ENCODE measurements at places on chromosomes 12 and 14.

DNA sequence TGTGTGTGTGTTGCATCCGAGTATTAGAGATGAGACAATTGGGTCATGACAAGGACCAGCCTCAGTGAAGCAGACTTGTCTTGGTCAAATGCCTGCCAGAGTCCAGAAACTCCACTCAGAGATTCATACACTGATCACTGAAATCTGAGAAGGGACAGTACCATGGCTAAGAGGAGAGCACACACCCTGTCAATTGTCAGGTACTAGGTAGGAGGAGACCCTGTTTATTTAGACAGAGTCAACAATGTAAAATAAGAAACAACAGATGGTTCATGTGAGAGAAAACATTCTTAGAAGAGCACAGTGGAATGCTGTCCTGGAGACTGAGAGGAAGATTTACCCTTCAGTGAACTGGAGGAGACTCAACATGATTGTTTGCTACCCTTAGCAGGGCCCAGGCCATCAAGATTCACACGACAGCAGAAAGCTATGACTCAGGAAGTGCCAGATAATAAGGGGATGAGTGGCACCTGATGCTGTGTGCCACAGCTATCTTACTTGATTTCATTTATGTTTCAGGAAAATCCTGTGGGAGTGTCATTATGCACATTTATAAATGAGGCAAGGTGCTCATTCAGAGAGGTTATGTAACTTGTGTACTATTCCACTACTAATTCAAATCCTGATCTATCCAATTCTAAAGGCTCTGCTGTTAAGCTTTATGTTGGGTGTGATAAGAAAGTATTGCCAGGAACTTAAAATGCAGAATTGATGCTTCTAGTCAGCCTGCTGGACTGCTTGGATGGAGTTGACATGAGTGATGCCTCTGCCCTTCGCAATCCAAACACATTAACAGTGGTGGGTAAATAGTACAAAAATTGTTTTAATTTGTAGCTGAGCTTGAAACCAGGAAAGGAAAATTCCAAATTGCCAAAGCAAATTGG lies 136.6 kb upstream of the NEDD1 start:
- no peak for DNase-seq

DNA sequence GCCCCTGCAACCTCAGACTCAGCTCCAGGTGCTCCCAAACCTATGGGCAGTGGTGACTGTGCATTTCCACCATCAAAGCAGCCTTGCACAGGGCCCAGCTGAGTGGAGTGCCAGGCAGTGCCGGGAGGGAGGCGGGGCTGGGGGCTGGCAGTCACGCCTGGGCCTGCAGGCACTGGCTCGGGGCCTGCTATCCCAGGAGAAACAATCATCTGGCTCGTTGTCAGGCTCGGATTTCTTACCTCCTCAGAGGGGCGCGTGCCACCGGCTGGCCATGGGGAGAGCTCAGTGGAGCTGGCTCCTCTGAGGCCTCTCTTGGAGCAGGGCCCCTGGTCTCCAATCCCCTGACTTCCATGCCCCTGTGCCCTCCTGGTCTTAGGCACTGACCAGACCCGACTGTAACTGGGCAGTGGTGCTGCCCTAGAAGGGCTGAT lies 20.2 kb upstream of the PPP1R13B start:
- DNase-seq = no peak

DNA sequence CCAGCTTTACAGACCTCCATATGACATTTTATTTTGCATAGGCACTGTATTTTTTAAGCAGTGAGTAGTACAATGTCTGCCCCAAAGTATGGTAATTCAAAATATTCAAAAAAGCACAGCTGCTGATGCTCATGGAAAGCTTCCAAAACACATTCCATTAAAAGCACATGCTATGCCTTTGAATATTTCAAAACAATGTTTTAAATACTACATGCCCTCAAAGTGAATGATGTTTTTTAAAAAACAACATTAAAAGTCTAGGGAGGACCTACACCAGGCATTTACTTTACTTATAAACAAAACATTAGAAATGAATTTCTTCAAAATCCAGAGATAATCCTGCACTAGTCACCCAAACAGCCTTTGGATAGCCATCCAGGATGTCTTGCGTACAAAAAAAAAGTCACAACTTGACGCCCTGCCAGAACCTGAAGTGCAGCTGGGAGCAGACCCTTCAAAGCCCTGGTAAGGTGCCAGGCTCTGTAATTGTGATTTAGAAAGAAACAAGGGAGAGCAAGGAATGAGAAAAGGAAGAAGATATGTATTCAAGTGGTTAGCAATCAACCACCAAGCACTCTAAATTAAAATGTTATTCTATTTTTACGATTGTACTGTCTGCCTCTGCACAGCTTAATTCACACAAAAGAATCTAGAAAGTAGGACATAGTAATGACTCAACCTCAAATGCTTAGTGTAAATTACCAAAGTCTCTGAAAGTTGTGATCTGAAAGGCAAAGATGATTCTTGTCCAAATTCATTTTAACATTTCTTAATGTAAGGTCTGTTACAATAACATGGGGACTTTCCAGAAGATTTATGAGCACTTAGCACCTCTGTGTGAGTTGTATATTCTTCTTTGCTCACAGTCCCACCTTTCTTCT lies 31.9 kb downstream of the CEP83 start:
- DNase-seq = no peak

DNA sequence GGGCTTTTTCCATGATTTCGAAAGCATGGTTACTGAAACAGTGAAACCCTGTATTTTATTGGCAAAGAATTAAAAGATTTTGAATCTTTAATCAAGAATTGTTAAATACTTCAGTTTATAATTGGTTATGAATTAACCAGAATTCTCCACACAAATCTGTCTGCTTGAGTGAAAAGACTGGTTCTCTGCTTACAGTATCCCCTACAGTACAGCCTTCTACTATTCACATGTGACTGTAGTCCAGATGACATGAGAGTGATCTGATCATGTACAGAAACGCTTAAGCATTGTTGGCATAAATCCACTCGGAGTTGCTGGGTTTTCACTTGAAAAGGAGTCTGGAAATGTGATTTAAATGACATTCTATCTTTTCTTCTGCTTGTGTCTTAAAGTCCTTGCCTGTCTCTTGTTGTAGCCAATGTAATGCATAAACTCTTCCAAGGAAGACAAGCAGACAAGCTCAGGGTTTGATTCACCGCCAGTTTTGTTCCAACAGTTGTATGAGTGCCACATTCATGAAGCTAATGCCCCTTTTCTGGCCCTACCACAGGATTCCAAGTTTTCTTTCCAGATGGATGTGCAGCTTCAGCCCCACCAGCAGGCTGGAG lies 222.0 kb upstream of the LRIG3 start:
- DNase-seq = no peak

DNA sequence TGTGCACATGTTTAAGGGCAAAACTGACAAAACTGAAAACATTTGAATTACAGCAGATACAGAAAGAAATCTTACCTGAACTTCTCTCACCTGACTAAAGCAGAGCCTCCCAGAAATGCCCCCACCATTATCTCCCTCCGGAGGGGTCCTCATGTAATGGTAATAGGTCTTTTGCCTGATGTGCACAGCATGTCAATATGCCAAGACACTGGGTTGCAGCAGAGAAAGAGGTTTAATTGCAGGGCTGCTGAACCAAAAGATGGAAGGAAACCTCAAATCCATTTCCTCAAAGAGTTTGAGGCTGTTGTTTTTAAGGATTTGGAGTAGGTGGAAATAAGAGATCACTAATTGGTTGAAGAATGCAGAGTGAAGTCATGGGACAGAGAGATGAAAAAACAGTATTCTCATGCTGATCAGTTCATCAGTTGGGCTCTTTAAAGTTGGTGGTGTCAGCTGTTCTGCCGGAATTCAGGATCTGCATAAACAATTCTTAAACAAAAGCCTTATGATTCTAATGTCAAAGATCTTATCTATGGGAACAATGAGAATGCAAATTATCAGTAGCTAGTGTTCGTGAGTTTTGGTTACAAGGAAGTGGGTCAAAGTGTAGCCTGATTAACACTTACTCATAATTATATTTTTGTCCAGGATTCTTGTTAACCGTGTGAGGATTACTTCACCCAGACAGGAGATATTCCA lies 18.2 kb downstream of the ANG start:
- DNase-seq = no peak

DNA sequence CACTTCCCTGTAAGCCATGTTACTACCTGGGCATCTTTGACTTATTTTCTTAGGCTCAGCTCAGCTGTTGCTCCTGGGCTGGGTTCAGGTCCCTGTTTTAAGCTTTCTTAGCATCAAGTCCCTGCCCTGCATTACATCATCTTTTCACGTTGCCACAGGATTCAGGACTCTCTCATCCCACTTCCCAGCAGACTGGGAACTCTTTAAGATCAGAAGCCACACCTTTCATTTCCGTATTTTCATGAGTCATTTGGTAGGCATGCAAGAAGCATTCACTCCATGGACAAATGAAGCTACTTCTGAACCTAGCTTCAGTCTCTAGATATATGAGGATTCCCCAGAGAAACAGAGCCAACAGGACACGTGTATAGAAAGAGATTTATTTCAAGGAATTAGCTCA lies 726.8 kb downstream of the VRK1 start:
- DNase-seq = no peak

DNA sequence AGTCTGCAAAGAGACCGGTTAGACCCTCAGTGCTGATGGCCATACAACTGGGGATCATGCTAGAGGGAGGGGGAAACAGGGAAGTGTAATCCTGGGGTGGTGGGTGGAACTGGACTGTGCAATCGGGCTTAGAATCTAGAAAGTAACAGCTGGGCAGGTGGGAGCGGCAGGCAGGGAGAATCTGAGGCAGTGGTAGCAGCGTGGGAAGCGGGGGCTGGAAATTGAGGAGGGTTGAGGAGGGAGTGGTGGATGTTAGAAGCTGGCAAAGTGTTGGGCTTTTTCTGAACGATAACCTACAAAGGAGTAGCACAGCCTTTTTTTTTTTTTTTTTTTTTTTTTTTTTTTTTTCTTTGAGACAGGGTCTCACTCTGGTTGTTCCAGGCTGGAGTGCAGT lies 3.1 kb upstream of the IGFBP6 start:
- no peak for DNase-seq

GRCh38 chr14:53034688-53035230 lies 83.9 kb upstream of the FERMT2 start:
- DNase-seq = no peak

GRCh38 chr12:40039598-40039997 lies 66.3 kb downstream of the SLC2A13 start:
- no peak for DNase-seq

- DNase-seq = no peak
Measured at GRCh38 chr12:1830981-1831963, 10.9 kb downstream of the LRTM2 start.

DNA sequence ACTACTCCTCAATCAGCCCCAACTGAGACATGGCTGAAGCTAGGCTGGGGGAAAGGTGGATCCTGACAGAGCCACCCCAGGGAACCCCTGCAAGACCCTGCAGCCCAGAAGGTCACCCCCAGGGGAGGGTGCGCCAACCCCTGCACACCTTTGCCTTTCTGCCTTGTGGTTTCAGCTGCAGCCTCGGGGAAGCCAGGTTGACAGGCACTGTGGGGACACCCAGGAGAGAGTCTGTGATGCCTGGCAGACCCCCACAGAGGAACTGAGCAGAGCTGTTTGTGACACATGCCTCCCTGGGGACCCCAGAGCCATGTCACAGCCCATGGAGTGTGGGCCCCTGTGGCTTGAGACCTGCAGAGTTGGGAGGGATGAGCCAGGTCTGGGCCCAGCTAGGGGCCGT lies 11.8 kb upstream of the HHIPL1 start:
- DNase-seq = no peak

GRCh38 chr14:68099495-68100045 lies 280.0 kb downstream of the RAD51B start:
- DNase-seq = no peak

GRCh38 chr12:52228931-52229330 lies 4.1 kb upstream of the KRT7 start:
- no peak for DNase-seq

GRCh38 chr12:52175371-52176350 lies 16.2 kb downstream of the KRT80 start:
- no peak for DNase-seq

GRCh38 chr12:70508178-70508577 lies 129.1 kb downstream of the PTPRB start:
- no peak for DNase-seq

- no peak for DNase-seq
Measured at GRCh38 chr14:96861568-96862310, 64.6 kb downstream of the VRK1 start.

GRCh38 chr12:113261847-113262470 lies 40.7 kb downstream of the TPCN1 start:
- no peak for DNase-seq

- no peak for DNase-seq
Measured at GRCh38 chr14:35789651-35790050, 19.4 kb downstream of the RALGAPA1 start.

DNA sequence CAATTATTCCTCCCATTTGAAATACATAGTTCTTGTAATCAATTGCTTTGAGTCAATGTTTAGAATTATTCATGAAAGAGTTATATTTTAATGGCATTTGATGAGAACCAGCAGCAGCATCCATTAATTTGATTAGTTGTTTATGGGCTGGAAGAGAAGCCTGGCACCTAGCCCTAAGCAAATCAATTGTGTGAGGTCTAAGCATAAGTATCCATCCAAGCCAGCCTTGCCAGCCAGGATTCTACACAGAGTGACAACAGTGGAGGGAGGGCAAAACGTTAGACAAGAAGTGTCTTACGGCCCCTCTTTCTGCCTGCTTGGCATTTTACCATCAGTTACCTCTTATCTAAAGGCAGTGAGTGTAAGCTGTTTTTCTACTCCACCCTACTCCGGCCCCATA lies 478.5 kb downstream of the NELL2 start:
- no peak for DNase-seq

DNA sequence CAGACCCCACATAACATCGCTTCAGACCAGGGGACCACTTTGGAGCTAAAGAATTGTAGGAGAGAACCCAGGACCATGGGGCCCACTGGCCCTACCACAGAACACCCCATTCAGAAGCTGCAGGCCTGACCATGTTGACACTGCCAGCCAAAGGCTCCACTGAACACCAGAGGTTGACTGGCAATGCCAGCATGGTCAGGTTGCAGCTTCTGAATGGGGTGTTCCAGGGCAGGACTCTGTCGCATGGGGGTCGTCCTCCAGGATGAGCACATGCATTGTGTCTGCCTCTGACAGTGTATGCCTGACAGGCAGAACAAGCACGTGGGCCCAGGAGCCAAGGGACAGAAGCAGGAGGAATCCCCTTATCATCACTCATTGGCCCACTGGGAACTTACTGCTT lies 34.1 kb downstream of the DIO3 start:
- DNase-seq = no peak

DNA sequence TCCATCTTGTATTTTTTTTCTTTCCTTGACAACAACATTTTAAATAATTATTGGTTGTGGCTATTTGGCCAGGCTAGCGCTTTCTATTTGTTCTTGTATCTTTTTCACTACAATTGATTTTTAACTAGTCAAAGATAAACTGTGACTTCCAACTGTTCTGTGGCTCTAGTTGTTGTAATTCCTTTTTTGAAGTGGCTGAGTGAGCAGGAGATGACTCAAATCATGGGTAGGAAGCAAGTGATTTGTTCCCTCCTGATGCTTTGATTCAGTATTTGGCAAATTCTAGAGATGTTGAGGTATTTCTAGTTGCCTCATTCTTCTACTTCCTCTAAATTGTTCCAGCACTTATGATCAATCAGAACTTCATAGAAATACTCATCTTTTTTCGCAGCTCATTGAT lies 633.5 kb downstream of the RERGL start:
- no peak for DNase-seq

Data from stimulated activated CD8-positive, alpha-beta memory T cell treated with anti-CD3 and anti-CD28 coated beads, Interleukin-2, amount 100 ng/mL, for 1 hour (primary cell).